ENCODE measurements at places on chromosomes 2 and 18.

DNA sequence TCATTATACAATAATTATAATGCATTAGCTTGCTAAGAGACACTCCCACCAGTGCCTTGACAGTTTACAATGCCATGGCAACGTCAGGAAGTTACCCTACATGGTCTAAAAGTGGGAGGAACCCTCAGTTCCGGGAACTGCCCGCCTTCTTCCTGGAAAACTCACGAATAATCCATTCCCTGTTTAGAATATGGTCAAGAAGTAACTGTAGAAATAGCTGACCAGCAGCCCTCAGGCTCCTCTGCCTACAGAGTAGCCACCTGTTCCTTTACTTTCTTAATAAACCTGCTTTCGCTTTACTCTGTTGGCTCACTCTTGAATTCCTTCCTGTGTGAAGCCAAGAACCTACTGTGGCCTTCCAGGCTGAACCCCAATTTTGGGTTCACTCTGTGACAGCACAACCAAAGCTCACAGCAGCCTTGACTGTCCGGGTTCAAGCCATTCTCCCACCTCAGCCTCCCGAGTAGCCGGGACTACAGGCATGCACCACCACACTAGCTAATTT is 20.0 kb upstream of the PTPN2 start:
- no peak for DNase-seq

- peak; percentile 82 for DNase-seq
Measured at GRCh38 chr2:135709992-135710391, 31.7 kb upstream of the UBXN4 start.

DNA sequence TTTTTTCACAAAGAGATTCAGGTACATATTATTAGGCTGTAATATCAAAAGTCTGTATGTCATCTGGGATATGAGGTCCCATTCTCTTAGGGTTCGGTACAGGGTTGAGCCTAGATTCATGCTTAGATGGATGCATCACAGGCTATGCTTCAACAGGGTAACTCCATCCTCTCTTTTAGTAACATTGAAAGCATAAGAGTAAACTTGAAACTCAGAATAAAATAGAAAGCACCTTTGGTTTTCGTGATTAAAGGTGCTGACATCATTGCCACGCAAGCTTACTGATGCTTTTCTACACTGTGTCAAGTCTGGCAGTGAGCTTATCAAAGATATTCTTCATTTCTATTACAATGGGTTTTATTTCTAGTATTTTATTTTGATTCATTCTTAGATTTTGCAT is 419.1 kb upstream of the DSEL start:
- DNase-seq = no peak

DNA sequence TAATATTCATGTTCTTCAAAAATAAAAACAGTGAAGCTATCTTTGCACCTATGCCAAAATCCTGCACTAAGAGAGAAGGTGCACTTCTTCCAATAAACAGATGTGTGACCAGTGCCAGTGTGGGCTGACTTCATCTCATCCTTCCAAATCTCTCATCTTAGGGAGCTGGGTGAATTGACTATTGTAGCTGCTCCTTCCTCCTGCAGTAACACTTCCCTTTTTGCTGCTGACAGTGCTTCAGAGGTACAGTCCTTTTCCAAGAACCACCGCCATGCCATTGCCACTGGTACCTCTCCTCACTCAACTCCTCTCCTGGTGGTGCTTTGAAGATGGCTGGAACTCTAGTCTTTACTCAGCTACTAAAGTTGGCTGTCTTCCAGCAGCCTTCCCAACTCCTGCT is 42.1 kb upstream of the ARHGAP25 start:
- no peak for DNase-seq

- DNase-seq = no peak
Measured at GRCh38 chr2:44547718-44548117, 186.0 kb downstream of the CAMKMT start.

DNA sequence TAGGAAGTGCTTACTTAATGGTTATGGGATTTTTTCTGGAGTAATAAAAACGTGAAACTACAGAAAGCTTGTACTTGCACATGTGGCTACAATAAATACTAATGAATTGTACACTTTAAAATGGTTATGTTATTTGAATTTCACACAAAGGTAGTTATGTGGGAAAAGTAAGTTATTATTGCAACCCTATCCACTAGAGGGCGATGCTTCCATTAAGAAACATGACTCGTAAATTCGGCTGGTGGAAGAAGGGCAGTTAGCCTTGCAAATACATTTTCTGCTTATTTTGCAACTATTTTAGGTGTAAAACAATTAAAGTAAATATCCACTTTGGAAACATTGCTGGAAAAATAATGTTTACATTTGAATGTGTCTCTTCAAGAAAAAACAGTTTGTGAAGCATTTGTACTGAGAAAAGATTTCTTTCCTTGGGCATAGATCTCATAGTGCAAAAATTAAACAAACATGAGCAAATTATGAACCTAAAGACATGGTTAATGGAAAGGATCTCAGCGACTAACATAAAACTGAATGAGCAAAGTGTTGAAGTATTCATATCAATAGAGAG is 68.1 kb upstream of the CSRNP3 start:
- DNase-seq = no peak

DNA sequence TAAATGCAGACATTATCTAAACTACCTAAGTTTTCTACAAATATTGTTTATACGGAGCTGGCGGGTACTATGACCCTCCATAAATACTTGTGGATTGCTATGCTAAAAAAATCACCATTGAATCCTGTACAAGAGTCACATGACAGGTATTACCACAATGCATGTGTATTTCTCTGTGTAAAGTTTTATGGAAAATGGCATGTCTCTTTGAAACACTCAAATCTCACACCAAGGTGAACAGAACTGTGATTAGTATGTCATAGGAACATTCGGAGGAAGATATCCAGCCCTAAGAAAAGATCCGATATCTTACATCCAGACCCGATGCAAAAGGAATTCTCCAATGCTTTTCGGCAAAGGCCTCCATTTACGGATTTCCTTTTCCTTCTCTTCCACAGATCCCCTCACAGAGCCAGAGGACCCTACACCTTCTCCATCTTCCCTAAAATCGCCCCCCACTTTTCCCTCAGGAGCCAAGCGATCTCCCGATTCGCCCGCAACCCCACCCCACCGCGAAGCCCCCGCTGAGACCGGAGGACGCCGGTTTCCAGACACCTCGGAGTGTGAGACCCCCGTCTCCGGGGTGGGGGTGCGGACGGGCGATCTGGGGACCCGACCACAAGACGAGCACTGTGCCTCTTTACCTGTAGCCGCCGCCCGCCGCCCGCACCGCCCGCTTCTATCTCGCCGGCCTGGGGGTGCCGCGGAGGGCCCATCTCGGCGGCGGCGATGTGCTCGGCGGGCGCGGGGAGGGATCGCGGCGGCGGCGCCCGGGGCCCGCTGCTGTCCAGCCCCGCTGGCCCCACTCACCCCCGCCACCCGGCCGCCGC is 1.2 kb downstream of the SAP130 start:
- no peak for DNase-seq

GRCh38 chr18:51275712-51276476 is 78.4 kb upstream of the MEX3C start:
- DNase-seq = no peak

GRCh38 chr2:241773511-241774418 is 2.9 kb upstream of the GAL3ST2 start:
- DNase-seq = peak; percentile 73

- no peak for DNase-seq
Measured at GRCh38 chr18:3760741-3761140, 310.8 kb downstream of the TGIF1 start.
